ENCODE measurements at places on chromosomes 6 and 20.

DNA sequence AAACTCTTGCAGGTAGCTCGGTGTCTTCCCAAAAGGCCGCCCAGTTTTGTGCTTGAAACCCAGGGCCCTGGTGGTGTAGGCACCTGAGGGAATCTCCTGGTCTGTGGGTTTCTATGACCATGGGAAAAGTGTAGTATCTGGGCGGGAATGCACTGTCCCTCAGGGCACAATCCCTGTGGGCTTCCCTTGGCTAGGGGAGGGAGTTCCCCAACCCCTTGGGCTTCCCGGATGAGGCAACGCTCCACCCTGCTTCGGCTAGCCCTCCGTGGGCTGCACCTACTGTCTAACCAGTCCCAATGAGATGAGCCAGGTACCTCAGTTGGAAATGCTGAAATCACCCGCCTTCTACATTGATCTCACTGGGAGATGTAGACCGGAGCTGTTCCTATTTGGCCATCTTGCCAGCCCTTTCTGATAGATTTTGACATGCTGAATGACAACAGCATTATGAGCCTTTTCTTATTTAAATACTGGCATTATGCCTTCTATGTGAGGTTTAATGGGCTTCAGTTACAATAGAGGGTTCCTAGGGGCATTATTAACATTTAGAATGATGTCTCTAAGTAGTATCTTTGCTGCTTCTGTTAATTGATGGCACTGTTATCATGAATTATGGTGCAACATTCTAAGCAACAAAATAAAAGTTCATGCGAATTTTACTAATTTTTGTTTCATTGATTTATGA lies 133.7 kb upstream of the FLRT3 start:
- no peak for DNase-seq

GRCh38 chr20:7937328-7937727 lies 2.9 kb downstream of the HAO1 start:
- DNase-seq, result no peak

DNA sequence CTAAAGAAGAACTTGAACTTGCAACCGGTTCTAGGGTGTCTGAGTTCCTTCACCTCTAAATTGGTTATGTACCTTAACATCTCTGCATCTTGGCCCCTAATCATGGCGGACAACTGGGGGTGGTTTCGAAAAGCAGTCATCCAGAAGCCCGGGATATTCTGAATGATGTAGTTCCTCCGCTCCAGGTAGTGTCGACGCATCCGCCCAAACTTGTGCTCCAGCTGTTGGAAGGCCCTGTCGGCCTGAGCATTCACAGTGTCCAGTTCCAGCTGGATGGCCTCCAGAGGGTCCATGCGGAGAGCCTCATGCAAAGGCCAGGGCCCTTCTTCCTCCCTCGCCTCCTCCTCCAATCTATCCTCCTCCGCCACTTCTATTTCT lies 887 bp downstream of the TSPYL1 start:
- DNase-seq, result no peak

DNA sequence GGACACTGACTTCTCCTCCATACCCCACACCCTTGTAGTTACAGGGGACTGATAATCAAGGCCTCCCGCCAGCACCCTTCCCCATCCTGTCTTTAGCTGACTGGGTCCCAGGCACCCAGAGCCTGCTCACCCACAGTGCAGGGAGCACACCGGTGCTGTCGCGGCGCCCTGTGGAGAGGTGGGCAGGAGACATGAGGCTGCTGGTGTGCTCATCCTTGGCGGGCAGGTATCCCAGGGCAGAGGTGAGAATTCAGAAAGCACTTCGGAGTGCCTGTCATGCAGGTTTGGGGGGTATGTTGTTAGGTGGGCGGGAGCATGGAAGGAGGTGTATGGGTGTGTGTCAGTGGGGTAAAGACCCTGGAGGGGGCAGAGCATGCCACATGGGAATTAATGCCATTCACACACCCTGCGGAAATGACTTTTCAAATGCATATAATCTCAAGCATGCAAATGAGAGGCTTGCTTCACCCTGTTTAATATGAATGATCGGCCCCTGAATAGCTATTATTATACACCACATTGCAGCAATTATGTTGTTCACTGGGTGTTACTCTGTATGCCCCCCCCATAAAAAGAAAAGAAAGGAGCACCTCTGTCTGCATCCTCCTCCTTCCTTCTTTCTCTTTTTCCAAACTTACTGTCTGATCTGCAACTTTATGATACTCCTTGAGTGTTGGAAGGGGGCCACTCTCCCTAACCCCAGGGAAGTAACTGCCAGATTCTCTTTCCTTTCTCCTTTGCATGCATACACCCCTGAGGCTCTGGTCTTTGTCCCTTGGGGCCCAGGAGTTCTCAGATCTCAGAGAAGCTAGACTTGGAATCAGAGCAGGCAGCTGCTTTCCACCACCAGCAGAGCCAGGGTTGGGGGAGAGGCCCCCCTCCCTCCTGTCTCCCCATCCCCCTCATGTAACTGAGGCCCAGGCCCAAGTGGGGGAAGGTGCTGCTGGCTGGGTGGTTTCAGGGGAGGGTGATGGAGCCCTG lies 16.0 kb downstream of the FOXP4 start:
- no peak for DNase-seq
